ENCODE measurements at places on chromosomes 6 and 20.

- DNase-seq = no peak
Observed at GRCh38 chr6:10528158-10528981, 7.2 kb downstream of the GCNT2 start.

GRCh38 chr6:22194188-22194921 lies 102.5 kb downstream of the PRL start:
- DNase-seq = no peak

DNA sequence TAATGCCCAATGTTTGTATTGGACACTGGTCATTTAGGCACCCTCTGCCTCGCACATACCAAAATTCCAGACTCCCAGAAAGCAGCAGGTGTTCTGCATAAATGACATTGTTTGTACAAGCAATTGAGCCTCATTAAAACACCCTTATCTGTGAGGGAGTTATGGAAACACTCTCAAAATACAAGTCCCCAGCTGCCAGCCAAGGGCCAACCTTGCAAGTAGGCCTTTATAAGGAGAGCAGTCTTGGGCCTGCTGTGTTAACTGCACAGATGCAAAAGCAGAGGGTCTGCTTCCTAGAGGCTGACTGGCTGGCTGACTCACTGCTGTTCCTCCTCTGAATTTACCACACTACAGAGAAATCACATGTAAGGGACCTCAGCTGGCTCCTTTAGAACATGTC lies 150.4 kb upstream of the HMGN3 start:
- DNase-seq = no peak

GRCh38 chr6:148943451-148943850 lies 196.6 kb downstream of the UST start:
- DNase-seq = no peak

DNA sequence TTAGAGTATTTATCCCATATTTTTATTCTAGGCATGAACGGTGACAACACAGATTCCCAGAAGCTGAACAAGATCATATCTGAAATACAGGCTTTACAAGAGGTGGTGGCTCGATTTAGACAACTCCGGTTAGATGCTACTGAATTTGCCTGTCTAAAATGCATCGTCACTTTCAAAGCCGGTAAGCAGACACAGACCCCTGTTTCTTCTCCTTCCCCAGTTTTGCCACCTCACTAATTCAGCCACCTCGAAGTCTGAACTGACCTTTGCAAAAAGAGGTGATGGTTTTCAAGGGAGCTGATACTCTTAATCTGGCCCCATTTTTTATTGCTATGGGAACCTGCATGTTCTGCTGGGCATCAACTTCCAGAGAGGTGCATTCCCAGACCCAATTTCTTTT lies 15.0 kb downstream of the NR2E1 start:
- no peak for DNase-seq

GRCh38 chr6:118249680-118250079 lies 298.4 kb upstream of the PLN start:
- no peak for DNase-seq

GRCh38 chr6:141482796-141483597 lies 649.7 kb upstream of the GJE1 start:
- no peak for DNase-seq

GRCh38 chr6:38774929-38775707 lies 60.0 kb downstream of the DNAH8 start:
- DNase-seq = no peak

- DNase-seq = no peak
Observed at GRCh38 chr6:11460001-11460668, 77.4 kb upstream of the TMEM170B start.

- DNase-seq = no peak
Observed at GRCh38 chr6:75149696-75150095, 56.2 kb downstream of the COL12A1 start.

DNA sequence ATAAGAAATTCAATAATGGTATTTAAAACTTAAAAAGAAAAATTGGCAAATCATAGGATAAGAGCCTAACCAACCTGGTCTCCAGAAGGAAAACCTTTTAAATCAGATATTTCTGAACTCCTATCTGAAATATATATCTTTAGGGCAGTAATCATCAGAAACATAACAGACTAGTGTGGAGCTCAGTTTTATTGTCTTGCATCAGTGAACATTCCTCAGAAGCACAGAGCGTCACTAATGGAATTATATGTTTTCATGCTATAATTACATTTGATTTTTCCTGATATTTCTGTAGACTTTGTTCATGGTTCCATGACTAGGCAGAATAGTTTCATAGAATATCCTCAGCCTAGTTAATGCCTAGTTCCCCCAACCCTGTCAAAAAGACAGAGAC lies 262.2 kb downstream of the EYA4 start:
- no peak for DNase-seq

DNA sequence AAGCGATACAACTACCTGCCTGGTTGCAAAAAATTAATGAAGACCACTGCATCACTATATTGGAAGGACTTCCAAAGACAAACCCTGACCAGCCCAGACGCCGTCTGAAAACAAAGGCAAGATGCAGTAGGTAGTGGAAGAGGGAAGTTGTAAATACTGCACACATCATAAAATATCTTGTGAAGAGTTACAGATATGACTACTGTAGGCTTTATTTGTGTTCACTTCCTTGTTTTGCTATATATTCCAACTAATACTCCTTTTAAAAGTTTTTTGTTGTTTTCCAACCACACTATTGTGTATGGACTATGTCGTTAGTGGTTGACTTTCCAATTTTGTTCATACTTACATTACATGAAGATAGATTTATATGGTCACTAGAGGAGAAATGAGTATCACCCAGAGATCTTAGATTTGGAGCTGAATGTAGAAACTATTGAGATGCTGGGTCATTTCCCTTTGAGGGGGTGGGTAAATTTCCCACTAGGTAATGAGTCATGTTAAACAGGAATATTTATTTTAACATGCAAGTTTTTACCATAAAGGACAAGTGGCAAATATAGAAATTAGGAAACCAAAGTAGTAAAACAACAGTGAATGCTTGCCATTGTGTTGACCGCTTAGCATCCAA lies 16.6 kb upstream of the TXLNB start:
- DNase-seq = no peak

- no peak for DNase-seq
Observed at GRCh38 chr6:44561060-44561623, 173.6 kb downstream of the CDC5L start.

DNA sequence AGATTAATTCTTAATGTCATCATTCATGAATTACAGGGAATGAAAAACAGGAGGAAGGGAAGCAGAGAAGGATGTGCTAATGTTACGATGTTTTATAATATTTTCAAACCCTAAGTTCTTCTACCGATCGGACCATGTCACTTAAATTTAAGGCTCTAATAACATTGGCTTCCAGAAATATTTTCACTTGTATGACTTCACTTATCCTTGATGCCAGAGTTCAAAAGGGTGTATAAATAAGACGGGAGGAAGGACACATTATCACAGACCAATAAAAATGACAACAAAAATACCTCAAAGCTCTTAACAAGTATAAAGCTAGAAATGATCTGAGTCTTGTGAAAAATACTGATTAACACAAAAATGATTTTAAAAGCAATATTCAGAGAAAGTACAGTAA lies 370.4 kb upstream of the CITED2 start:
- DNase-seq = no peak

DNA sequence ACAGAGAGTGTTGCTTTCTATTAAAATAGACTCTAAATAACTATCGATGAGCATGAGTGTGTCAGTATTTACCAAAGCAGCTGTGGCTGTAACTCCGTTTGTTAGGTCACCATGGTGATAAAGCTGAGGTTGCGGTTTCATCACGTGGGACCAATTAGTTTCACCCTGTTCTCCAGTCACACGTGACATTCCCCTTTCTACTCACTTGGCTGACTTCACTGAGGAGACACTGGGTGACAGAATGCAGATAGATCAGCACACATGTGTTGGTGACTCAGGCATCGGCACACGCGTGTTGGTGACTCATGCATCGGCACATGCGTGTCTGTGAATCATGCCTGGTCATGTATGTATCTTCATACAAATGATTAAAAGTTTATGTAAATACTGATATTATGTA lies 285.4 kb downstream of the THBS2 start:
- DNase-seq = no peak

GRCh38 chr6:83169511-83169910 lies 23.6 kb downstream of the PGM3 start:
- no peak for DNase-seq

DNA sequence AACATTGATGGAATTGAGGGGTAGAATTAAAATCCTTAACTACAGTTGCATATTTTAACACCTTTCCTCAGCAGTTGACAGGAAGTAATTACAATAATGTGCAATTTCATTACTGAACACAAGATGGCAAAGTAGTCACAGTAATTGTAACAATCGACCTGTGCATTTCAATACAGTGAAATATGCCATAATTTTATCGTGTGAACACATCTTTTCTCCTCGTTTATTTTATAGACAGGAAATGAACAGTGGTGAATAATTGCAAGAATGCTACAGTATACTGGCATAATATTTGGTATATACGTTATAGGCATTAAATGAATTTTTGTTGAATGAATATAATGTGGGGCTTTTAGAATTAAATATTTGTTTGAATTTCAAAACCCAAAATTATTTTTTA lies 25.0 kb downstream of the CYB5R4 start:
- DNase-seq = no peak

Data from activated T-helper 1 cell treated with anti-CD3 and anti-CD28 coated beads, Interleukin-2, amount 50 U/mL, for 16 hours (primary cell).